ENCODE measurements at places on chromosomes 5 and 9.

DNA sequence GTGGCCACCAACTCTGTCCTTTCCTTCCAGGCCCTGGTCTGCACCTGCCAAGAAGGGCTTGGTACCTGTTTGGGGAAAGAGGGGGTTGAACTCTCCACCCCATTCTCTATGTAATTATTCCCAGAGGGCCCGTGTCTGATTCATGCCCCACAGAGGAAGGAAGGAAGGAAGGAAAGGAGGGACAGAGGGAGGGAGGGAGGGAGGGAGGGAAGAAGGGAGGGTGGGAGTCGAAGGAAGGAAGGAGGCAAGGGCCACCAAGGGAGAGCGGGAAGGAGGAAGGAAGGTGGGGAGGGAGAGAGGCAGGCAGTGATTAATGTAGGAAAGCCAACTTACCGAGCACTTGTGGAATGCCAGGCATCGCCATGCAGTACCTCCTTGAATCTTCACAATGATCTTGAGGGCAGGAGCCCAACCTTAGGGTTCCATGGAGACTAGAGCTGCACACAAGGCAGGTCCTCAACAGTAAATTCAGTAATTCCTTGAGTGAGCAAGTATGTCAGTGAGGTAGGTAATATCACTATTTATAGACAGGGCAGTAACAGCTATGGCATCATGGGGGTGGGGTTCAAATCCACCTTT lies 75.8 kb downstream of the FGF18 start:
- peak; percentile 45 for DNase-seq

DNA sequence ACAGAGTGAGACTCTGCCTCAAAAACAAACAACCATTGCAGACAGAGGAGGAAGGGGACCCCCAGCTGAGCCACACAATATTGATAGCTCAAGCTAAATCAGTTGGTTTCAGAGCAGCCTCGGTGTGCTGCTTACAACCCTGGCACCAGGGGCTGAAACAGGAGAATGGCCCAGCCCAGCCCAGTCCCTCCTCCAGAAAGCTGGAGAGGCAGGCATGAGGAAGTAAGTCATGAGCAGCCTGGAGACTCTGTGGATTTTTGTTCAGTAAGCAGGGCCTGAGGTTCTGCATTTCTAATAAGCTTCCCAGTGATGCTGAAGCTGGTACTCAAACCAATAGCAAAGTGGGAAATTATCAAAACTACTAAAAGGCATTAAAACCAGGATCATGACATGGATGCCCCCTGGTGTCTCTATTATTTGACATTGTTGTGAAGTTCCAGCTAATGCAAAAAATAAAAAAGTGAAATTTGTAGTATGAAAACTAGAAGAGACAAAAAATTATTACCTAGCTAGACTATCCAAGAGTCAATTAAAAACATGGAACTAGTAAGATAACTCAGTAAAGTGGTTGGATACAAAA lies 14.2 kb downstream of the PRRT1B start:
- no peak for DNase-seq

GRCh38 chr5:165714598-165714997 lies 2209.2 kb downstream of the MAT2B start:
- no peak for DNase-seq

DNA sequence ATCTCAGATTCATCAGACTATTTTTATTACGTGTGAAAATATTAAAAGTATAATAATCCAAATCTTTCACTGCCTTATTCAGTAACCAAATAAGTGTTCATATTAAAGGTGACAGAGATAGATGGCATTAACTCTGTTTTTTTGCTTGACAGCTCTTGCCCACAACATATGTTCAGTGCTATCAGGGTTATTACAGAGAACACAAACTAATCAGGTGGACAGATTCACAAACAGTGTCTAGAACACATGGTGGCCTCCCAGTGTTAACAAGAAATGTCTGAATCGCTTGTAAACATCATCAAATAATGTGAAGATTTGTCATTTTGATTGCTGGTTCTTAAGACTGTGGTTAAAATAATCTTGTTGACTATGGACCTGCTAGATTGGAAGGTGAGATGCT lies 609.1 kb upstream of the GRAMD2B start:
- no peak for DNase-seq

- no peak for DNase-seq
Measured at GRCh38 chr5:178162481-178162880, 8.8 kb upstream of the NHP2 start.

GRCh38 chr9:82726424-82727276 lies 336.3 kb downstream of the RASEF start:
- no peak for DNase-seq

DNA sequence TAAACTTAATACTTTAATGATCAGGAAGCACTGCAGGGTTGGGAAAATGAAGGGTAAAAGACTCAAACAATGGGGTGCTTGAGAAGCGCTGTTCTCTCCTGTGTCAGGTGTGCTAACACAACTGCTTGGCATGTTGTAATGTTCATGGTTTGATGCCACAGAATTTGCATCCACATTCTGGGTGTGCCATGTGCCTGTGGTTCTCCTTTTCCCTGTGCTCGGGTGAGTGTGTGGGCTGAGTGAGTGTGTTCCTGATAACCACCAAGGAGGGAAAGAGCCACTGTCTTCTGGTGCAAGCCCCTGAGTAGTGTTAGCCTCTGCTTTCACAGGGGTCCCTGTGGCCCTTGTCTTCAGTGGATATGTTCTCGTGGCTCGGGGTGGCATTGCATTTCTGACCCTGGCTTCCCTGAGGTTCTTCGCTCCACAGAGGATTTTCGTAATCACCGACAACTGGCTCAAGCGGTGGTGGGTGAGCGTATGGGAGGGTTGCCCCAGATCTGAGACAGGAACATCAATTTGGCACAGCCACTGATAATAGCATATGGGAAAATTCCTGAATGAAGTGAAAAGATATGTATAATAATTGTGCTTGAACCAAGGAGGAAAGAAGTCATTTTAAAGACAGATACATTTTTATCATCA lies 102.0 kb downstream of the MVB12B start:
- no peak for DNase-seq

DNA sequence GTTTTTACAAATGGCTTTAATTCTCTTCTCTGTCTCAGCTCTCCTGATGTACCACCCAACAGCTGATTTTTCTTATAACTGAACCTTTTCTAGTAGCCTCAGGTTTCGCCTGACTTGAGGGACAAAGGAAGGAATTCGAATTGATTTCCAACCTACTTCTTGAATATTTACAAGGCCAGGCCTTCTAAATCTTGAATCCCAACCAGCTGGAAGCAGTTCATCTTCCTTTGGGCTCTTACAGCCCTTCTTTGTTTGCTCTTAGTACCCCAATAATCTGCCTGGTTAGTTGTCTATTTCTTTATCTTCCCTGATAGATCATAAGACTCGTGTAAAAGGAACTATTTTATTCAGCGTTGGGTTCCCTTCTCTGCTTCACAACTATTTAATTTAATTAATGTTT lies 95.9 kb downstream of the NLN start:
- DNase-seq, result no peak

Measured in HTR-8/SVneo (cell line).